Activated CD8-positive, alpha-beta T cell treated with anti-CD3 and anti-CD28 coated beads, Interleukin-2, amount 10 ng/mL, durations not matched to agents 7 days and 5 days (primary cell): ENCODE measurements at places on chromosomes 13 and 19.
A peak's percentile ranks its signal among the peaks of the same experiment; 100 is the strongest.

GRCh38 chr13:36310417-36311108 is 12.9 kb upstream of the CCDC169 start:
- no peaks in the 10 kb centered on the region for H3K4me1 ChIP-seq
- no peak overlapping the region for H3K4me3 ChIP-seq
- peaks cover 24% of the 10 kb centered on the region for H3K36me3 ChIP-seq

DNA sequence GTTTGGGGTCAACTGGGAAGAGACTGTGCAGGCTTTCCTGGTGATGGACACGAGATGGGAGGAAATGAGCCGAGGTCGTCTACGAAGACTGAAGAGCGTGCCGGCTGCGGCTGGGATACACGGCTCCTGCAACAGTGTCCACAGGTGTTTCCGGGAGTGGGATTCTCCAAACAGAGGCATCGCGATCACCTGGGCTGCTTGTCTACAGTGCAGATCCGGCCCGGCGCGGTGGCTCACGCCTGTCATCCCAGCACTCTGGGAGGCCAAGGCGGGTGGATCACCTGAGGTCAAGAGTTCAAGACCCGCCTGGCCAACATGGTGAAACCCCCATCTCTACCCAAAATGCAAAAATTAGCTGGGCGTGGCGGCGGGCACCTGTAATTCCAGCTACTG is 11.6 kb upstream of the SLC39A3 start:
- no peaks in the 10 kb centered on the region for H3K4me1 ChIP-seq
- no peak overlapping the region for H3K27ac ChIP-seq
- no peaks in the 10 kb centered on the region for H3K27me3 ChIP-seq
- DNase-seq = no peak
- peaks cover 12% of the 10 kb centered on the region for H3K36me3 ChIP-seq
- H3K4me3 ChIP-seq = no peak overlapping the region

- no peak overlapping the region for H3K27ac ChIP-seq
- H3K27me3 ChIP-seq = no peaks in the 10 kb centered on the region
- no peak overlapping the region for H3K4me3 ChIP-seq
- H3K36me3 ChIP-seq = no peaks in the 10 kb centered on the region
- no peaks in the 10 kb centered on the region for H3K4me1 ChIP-seq
Observed at GRCh38 chr13:40344270-40345148, 321.9 kb downstream of the FOXO1 start.

GRCh38 chr19:49084206-49085019 is 838 bp upstream of the SNRNP70 start:
- H3K4me1 ChIP-seq = peaks cover 25% of the 10 kb centered on the region
- H3K4me3 ChIP-seq = peak overlapping the region; percentile 98
- no peak for DNase-seq
- H3K27me3 ChIP-seq = no peaks in the 10 kb centered on the region
- peaks cover 27% of the 10 kb centered on the region for H3K36me3 ChIP-seq

DNA sequence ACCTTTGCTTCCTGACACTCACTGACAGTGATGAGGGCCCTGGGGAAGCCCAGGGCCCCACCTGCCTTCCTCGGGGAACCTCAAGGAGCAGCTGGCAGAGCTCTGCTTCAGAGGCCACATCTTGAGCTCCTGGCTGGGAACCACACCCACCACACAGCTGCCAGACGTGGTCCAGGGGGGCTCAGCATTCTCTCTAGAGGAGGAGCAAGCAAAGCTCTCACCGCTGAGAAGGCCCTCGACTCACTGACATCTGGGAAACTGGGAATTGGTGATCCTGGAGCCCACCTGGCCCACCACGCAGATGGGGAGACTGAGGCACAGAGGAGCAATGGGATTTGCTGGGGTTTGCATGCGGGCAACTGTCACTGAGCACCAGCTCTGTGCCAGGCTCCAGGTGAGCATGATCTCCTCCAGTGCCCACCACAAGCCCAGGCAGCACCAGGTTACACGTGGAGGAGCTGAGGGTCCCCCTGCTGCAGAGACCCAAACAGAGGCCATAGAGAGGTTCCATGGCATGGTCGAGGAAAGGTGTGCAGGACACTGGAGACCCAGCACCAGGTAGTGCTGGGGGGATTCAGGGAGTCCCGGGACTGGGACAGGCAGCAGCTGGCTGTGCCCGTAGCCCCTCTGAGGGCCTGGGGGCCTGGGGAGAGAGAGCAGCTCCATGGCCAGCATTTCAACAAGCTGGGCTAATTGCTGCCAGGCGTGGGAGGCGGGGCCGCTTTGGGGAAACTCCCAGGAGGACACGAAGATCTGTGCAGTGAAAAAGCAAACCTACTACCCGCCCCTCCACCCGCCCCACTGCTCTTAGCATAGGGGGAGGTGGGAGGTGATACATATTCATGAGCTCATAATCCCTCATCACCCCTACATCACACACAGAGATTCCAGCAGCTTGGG is 33.4 kb downstream of the PEPD start:
- no peak overlapping the region for H3K27ac ChIP-seq
- no peaks in the 10 kb centered on the region for H3K27me3 ChIP-seq
- no peak overlapping the region for H3K4me3 ChIP-seq
- DNase-seq = no peak
- H3K36me3 ChIP-seq = no peaks in the 10 kb centered on the region

DNA sequence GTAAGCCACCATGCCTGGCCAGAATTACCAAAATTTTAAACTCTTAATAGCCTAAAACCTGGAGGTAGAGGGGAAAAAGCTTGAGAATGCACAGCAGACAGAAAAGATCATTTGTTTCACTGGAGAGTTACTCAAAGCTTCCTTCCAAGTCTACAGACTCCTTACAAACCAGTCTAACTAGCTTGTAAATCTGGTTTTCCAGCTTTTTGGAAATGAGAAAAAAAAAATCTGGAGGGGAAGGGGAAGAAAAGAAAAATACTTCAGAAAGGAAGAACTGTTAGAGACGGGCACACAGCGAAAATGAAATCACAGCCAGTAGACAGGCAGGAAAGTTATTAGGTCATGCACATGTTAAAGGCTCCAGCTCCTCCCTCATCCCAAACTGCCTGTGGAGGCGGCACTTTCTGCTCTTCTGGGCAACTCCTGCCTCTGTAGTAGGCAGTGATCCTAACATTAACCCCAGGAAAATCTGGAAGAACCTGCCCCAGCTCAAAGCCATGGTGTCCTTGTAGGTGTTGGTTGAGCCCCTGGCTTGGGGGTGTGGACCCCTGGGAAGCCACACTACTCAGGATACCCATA is 17.3 kb downstream of the PARP4 start:
- DNase-seq = no peak
- H3K27ac ChIP-seq = no peak overlapping the region
- H3K27me3 ChIP-seq = no peaks in the 10 kb centered on the region
- no peaks in the 10 kb centered on the region for H3K4me1 ChIP-seq
- no peak overlapping the region for H3K4me3 ChIP-seq

- H3K36me3 ChIP-seq = no peaks in the 10 kb centered on the region
- H3K27me3 ChIP-seq = no peaks in the 10 kb centered on the region
- H3K4me1 ChIP-seq = no peaks in the 10 kb centered on the region
- H3K27ac ChIP-seq = no peak overlapping the region
Observed at GRCh38 chr13:60837806-60838205, 440.8 kb downstream of the TDRD3 start.

DNA sequence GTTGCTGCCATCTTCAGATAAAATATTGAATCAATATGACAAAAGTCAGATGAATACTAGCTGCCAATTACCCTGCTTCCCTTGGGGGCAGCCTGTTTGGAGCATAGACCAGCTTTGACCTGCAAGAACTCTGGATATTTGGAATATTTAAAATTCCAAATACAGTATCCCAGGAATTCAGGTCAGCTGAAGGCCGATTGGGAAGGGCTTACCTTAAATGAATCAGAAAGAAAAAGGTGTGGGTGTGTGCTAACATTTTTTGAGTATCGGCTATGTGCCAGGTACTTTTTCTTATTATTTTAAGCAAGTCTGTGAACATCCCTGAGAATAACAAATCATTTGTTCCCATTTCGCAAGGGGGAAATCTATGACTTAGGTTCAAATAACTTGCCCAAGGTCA is 1.8 kb upstream of the RUBCNL start:
- H3K36me3 ChIP-seq = no peaks in the 10 kb centered on the region
- H3K27me3 ChIP-seq = peaks cover 34% of the 10 kb centered on the region
- no peak overlapping the region for H3K27ac ChIP-seq
- DNase-seq = no peak

DNA sequence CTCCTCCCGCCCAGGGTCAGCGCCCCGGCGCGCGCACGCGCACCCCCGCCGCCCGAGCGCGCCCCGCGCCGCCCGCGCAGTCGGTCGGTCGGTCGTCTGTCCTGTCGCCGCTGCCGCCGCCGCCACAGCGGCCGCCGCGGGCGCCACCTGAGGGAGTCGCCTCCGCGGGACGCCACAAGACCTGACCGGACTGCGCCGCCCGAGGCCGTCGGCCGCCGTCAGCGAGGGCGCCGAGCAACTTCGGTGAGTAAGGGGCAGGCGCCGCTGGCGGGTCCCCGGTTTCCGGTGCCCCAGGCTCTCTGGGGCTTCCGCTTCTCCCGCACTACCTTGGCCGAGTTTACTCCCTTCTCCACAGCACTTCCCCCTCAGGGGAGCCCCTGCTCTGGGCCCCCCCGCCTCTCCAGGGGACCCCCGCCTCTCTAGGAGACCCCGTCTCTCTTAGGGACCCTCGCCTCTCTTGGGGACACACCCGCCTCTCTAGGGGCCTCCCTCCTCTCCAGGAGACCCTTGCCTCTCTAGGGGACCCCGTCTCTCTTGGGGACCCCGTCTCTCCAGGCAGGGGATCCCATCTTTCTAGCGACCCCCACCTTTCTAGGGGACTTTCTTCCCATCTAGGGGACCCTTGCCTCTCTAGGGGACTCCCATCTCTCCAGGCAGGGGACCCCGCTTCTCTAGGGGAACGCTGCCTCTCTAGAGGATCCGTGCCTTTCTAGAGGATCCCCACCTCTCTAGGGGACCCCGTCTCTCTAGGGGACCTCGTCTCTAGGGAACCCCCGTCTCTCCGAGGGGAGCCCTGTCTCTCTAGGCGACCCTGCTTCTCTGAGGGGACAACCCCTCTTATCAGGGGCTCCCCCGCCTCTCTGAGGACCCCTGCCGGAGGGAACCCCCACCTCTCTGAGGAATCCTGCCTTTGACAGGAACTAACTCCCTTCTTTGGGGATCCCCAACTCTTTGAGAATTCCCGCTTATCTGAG is 19.3 kb upstream of the GATAD2A start:
- H3K27ac ChIP-seq = peak overlapping the region; percentile 92
- no peaks in the 10 kb centered on the region for H3K27me3 ChIP-seq

GRCh38 chr19:39009001-39009400 is 23.3 kb downstream of the FBXO27 start:
- peaks cover 10% of the 10 kb centered on the region for H3K4me1 ChIP-seq
- H3K36me3 ChIP-seq = no peaks in the 10 kb centered on the region
- peaks cover 12% of the 10 kb centered on the region for H3K27me3 ChIP-seq
- no peak for DNase-seq
- H3K4me3 ChIP-seq = no peak overlapping the region
- no peak overlapping the region for H3K27ac ChIP-seq

DNA sequence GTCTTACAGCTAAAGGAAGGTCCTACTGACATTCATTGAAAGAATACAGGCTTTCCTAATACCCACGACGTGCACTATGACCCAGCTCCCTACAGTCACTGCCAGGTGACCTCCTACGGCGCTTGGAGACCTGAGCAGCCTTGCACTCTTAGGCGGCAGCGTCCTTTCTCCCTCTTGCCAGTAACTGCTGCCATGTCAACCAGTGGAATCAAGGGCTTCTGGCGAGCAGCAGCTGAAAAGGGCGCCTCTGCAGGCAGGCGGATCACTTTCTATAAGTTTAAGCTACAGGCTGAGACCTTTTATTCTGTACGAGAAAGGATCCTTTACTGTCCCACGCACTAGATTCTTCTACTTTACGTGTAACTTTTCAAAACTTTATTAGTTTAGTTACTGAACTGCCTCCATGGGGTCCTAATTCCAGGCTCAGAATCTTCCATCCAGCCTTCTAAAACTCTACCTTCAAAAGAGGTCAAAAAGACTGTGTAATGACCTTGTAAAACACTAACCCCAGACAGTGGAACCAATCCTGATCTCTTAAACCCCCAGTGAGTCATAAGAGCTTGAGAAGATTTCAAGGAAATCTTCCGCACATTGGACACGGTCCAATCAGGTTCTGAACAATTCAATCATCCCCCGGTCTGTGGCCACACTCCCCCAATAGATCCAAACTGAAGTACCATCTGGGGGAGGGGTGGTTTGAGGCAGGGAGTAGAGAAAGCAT is 1.9 kb downstream of the KCTD12 start:
- H3K4me3 ChIP-seq = peak overlapping the region; percentile 85
- DNase-seq = peak; percentile 27
- H3K36me3 ChIP-seq = peaks cover 6% of the 10 kb centered on the region
- H3K27me3 ChIP-seq = peaks cover 17% of the 10 kb centered on the region

DNA sequence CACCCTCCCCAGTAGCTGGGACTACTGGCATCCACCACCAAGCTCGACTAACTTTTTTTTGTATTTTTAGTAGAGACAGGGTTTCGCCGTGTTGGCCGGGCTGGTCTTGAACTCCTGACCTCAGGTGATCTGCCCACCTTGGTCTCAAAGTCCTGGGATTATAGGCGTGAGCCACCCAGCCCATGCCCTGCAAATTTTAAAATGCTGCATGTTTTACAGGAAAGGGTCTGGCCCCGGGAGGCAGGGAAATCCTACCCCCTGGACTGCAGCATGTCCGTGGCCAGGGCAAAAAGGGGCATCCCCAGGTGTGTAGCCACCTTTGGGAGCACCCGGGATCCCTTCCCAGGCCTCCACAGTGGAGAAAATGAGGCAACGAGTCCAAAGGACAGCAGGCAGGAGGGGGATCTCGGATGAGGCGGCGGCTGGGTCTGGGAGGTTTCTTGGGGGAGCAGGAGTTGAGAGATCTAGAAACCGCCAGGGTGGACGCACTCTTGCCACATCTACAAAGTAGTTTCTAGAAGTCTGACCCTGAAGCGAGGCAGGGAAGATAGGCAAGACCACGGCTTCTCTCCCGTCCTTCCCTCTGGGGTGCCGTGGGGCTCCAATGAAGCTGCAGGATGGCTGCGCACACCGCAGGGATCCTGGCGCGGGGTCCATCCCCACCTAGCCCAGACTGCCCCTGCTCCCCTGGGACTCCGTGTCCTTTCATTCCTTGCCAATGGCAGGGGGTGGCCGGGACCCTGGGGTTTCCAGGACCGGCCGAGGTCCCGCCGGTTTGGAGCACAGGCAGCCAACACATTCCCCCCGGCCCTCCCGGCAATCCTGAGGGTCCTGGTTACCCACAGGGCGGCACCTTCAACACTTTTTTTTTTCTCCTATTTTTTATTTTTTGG is 21.3 kb upstream of the ZBTB7A start:
- peaks cover 32% of the 10 kb centered on the region for H3K36me3 ChIP-seq
- H3K4me1 ChIP-seq = peaks cover 76% of the 10 kb centered on the region
- no peak for DNase-seq
- H3K27ac ChIP-seq = peak overlapping the region; percentile 96
